ENCODE measurements at places on chromosomes 12 and 14.

DNA sequence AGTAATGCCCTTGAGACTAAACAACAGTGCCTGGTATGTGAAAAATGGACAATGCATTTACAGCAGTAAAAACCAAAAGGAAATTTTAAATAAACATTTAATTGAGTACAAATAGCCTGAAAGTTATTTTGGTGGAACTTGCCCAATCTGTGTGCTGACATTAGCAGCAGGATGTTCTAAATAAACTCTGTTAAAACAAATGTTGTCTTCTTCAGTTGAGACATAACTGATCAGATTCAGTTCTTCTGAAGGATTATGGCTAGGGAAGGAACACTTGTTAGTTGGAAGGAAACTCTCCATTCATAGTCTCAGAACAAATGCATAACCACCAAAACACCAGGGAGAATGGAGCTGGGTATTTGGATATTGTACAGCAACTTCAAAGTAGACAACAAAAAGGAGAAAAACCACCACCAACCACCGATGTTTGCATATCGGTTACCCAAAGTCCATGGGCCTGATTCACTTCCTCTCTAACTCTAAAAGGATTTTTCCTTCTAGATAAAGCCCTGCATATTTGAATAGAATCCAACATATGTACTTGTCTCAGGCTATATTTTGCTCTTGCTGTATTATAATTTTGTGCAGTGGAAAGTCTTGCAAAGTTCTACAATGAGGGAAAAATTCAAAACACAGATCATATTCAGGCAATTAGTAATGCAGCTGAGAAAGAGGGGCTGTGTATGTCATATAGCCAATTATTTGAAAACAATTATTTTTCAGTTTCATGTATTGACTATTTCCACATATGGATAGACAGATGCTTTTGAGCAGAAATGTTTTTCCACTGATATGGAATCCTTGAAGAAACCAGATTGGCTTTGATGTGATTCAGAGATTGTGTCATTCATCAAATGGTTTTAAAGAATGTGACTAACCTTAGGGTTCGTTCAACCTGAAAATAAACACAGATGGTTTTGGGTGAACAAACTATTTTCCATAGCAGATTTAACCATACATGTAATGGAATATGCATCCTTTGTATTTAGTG, 152.2 kb upstream of the BMP4 start:
- no peak for DNase-seq

DNA sequence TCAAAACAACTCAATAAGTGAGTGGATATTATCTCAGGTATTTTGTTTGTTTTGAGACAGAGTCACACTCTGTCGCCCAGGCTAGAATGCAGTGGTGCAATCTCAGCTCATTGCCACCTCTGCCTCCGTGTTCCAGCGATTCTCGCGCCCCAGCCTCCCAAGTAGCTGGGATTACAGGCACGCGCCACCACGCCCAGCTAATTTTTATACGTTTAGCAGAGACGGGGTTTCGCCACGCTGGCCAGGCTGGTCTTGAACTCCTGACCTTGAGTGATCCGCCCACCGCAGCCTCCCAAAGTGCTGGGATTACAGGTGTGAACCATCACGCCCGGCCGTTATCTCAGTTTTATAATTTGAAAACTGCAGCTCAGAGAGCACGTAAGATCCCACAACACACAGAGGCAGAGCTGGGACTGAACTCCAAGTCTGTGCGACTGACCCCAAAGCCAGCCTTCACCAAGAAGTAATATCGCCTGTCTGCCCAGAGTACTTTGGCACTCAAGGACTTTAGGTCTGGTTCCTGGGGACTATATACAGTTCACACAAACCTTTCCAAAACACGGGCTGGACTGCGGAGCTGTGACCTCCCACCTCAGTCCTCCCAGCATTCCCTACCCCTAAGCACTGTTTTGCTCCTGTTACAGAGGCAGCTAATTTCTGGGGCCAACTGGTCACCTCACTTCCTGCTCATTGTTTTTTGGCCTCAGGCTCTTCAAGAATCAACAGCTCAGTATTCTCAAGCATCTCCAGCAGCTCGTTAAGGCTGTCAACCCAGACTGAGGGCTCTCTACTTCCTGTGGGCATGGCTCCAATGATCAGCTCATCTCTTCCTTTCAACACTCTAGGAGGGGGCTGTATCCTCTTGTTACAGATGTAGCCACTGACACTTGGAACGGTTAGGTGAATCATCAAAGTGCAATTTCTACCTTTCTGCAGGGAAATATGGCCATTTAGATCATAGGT, 22.5 kb downstream of the TESC start:
- no peak for DNase-seq

- no peak for DNase-seq
These were observed 82.6 kb upstream of the SLC38A4 start for GRCh38 chr12:46908236-46908935.

DNA sequence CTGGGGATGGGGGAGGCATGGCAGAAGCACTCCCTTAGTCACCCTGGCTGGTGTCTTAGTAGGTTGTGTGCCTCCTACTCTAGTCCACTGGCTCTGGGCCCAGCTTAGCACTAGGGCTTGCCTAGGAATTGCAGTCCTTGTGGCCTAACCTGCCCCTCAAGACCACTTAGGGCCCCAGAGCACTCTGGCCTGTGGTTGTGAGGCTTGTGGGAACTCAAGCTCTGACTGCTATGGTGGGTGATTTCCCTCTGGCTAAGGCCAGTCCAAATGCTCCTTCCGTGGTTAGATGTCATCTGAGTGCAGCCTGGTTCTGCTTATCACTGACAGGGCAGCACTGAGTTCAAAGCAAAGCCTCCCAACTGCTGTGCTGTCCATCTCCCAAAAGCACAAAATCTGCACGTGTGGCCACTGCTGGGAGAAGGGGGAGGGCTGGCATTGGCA, 20.2 kb downstream of the FGD4 start:
- DNase-seq = no peak

DNA sequence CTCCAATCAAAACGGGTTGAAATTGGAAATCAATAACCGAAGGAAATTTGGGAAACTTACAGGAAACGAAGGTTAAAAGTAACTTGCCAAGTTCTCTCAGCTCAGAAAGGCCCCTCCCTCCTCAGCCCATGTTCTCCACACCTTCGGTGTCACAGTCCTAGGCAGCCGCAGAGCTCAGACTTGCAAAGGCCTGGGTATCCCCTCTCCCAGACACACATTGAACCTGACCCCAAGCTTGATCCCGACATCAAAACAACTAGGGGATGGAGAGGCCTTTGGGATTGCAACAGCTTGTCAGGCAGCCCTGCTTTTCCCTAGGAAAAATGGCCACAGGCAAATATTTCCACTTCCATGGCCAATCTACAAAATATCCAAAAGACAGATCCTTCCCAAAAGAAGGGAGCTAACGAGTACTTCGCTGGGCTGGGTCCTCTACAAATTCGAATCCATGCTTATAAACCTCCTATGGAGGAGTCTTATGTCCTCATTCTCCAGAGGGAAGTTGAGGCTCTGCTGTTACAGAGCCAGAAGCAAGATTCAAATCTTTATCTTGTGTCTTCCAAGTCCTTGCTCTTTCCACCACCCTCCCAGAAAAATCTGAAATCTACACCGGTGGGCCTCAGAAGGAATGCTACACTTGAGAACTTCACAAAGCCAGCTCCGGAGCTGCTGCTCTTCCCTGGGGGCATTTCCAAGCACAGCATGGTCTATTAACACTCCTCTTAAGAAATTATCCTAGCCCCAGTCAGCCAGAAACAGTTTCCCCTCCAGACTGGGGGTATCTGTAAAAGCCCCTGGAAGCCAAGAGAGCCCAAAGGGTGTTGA, 35.7 kb upstream of the PNMA1 start:
- DNase-seq = no peak

- no peak for DNase-seq
These were observed 194.8 kb downstream of the CAPZA3 start for GRCh38 chr12:18932715-18933114.

DNA sequence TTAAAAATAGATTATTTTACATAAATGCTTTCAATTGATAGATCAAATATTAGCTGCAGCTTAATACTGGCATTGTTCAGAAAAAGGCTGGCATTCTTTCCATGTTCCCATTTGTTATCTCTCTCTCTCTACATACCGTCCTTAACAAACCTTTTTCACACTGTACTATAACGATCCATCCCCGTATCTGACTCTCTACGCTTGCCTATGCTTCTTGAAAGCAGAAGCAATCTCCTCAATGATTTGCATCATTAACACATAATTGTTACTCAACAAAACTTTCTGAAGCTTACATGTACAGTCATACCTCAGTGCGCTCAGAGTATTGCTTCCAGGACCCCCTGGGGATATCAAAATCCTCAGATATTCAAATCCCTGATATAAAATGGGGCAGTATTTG, 89.7 kb downstream of the TMTC1 start:
- no peak for DNase-seq

GRCh38 chr12:6335451-6336078, 6.3 kb downstream of the TNFRSF1A start:
- no peak for DNase-seq

DNA sequence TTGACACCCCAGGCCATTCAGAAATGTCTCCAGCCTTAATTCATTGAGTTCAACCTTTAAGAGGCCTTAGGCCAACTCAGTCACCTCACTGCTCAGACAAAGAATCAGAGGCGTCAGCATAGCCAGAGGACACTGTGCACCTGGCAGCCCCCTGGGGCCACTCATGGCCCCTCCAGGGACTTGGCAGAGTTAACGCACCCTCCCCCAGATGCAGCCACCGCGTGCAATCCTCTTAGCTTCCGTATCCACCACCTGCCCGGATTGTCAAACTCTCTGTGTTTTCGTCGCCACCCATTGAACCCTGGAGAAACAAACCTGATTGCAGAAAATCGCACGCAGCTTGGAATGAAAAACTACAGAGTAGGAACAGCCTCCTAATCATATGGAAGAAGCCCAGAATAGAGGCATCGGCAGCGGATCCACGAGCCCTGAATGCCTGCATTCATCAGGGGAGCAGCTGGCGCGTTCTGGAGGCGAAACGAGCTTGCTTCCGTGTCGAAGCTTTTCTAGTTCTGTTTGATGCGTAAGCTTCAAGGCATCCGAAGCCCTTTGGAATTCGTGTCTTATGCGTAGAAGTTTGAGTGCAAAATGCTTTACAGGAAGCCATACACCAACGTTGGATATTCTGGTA, 22.4 kb downstream of the BRI3BP start:
- DNase-seq = no peak

DNA sequence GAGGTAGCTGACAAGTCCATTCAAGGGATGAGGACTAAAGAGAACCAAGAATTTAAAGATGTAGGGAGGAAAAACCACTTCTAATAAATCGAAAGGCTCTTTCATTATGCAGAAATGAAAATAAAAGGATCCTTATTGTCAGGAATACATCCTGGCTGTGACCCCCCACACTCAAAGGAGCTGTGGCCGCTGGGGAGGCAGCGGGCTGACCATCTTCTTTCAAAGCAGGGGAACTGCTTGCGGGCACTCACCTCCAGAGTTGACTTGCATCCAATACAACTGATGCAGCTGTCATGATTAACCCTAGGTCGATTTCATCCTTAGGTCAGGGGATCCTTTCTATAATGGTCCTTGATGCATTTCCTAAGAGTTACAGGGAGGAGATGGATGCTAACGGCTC, 35.3 kb downstream of the TRAFD1 start:
- no peak for DNase-seq

DNA sequence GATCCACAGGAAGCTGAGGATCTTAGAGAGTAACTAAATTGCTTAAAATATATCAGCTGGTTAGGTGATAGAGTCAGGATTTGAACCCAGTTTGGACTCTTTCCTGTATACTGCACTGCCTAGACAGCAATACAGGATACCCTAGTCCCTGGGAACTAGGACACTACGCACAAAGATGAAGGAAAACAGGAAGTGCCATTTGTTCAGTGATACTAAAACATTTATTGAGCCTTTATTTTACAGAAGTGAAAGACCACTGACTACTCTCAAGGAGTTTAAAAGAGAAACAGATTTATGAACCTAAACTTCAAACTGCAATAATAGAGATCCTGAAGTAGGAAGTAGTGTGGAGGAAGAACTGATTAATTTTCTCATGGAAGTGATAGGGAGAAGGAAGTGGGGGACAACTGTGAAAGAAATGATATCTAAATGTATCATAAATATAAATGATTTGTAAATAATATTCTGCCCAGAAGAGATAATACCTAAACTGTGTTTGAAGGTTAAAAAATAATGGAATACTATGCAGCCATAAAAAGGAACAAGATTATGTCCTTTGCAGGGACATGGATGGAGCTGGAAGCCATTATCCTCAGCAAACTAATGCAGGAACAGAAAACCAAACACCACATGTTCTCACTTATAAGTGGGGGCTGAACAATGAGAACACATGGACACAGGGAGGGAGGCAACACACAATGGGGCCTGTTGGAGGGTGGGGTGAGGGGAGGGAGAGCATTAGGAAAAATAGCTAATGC, 18.2 kb downstream of the MSRB3 start:
- DNase-seq = no peak

DNA sequence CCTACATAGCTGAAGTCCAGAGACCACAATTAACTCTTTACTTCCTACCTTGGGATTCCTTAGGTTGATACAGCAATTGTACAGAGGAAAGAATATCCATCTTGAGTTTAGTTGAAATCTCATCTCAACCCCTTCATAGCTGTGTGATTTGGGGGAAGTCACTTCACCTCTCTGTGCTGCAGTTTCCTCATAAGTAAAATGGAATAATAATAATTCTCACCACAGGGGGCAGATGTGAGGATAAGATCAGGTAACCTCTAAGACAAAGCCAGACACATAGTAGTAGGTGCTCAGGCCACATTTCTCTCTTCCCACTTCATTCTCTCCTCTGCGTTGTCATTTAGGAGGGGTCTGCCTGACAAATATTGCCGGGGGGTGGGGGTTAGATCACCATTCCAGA, 6.7 kb downstream of the FOXN4 start:
- DNase-seq = no peak

DNA sequence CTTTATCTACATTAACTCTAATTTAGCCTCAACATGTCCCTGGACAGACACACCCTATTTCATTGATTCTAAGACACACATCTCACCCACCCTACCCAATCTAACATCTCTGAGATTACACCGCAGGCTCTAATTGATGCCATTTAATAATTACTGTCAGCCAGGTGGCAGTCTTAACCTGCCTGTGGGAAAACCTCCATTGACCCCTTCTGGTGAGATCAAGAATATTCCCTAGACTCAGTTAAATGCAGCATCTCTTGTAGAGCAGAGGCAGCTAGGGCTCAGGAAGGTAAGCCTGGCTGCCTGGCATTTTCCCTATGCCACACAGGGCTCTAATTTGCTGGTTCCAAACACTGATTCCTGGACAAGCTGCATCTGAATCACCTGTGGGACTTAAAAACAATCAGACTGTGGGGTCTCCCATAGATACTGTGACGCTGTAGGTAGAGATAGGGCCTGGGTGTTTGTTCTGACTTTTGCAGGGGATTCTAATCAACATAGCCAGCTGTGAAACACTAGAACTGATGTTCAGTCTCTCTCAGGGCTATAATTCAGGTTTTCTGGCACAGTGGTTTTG, 14.3 kb downstream of the MCRS1 start:
- peak; percentile 47 for DNase-seq

DNA sequence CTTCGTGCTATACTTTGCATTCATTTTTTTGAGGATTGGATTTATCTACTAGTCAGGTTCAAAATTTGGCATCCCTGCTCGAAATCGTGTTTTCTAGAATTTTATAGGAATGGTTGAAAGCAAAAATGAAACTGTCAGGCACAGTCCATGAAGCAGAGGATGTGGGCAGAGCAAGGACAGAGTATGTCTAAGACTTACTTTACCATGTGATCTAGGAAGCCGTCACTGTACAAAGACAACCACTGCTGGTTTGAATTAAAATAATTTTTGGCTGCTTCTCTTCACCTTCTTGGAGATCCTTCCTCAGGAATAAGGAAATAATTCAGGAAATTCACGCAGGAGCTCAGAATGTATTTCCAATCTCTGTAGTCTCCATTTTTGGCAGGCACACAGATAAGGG, 31.6 kb upstream of the SGPP1 start:
- no peak for DNase-seq

GRCh38 chr14:72974661-72975060, 48.4 kb downstream of the DCAF4 start:
- DNase-seq = no peak

Measured in NCI-H2171 (cell line).